Right renal pelvis (tissue), 4 donors: ENCODE measurements at places on chromosomes 7 and 10.

GRCh38 chr7:117008118-117008885, 55.0 kb downstream of the ST7 start:
- no peak for DNase-seq

DNA sequence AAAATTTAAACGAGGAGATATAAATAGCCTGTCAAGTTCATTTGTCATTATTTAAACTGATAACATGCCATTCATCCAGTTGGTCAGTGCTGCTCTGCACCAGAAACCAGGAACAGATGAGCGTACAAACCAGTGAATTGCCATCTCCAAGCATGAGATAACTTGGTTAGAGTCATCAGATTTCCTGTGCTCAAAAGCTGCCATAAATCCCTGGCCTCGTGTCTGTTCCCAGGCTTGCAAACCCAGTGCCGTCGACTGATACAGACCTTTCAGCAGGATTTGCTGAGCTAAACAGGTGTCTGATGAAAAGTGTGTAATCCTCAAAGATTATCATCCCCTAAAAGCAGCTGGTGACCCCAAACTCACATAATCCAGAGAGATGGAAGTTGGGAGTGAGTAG, 96.0 kb upstream of the SAMD8 start:
- DNase-seq = no peak

- DNase-seq = no peak
Observed at GRCh38 chr7:16399265-16399831, 22.0 kb downstream of the CRPPA start.

- no peak for DNase-seq
Observed at GRCh38 chr10:75654171-75654771, 222.8 kb downstream of the LRMDA start.

GRCh38 chr7:136293272-136293671, 316.1 kb upstream of the MTPN start:
- no peak for DNase-seq

DNA sequence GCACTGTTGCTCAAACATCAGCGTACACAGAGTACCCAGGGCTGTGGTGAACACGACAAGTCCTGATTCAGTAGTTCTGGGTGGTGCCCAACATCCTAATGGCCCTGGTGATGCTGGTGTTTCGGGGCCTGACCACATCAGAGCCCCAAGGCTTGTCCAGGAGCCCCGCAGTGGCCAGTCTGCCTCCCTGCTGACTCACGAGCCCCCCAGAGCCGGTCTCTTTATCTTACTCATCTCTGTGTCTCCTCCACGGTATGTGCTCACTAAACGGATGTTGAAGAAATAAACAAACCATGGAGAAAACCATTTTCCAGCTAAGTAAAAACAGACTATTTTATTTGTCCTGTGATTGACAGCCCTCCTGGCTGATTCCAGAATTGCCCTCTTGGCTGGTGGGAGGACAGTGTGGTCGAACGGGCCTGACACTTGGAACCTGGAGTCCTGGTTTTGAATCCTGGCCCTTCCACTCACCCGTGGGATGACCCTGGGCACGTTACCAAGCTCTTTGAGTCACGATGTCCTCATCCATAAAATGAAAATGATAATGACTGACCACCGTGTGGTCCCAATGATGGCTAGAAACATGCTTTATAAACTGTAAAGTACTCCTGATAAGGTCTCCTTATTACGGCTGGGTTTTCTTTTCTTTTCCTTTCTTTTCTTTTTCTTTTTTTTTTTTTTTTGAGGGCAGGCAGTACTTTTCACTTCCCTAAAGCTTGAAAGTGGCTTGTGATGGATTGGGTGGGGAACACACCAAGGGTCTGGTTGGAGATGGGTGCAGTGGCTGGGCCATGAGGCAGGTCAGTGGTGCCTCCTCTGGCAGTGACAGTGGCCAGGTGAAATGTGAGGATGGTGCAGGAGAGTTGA, 5.7 kb downstream of the HIP1 start:
- no peak for DNase-seq
